HCT116 (cell line): ENCODE measurements at places on chromosomes 16 and 17. TPM values are rescaled to one million over a fixed set of nuclear protein-coding genes. Genes with fewer than 3 reads are reported as not detected.

Gene SLC16A6
- total RNA-seq, result 4.8 TPM

Gene SCNN1G
- total RNA-seq, result not detected

Gene CLEC18C
- 0.59 TPM for total RNA-seq

Gene NGFR
- 6.1 TPM for total RNA-seq

Gene PDILT
- total RNA-seq, result not detected

Gene SERPINF2
- total RNA-seq, result 2.5 TPM

Gene CRYM
- total RNA-seq, result 4.9 TPM

DNA sequence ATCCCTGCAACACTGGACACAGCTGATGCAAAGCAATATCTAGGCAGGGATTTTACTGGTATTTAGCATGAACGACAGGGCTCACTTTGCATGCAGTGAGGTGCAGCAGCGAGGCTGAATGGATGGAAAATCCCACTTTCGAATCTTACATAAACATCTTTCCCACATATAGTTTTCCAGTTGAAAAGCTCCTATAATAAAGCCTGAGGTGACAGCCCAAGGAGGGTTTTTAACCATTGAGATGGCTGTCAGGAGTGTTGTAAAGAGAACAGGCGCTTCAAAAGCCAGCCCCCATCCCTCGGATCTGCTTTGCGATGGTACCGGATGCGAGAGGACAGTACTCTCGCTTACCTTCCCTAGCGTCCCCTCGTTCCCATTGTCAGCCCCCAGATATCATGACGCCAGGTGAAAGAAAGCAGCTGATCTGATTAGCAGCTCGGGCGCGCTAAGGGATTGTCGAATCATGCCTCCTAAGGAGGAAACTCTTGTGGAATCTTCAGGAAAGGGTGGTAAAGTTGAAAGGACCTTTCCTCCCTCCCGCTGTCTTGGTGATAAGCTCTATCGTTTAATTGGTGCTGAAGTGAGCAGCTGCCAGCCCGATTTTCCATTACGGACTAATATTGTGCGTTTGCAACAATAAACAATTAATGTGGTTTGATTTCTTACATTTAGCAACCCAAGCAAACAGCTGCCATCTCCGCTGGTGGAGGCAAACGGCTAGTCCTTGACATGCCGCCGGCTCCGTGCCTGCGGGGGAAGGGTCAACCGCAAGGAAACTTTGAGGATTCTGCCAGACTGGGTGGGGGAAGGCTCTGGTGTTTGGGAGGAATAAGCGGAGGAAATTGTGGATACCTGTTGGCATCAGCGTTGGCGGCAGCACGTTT, 1.8 kb downstream of the CDH8 start:
- H3K27me3 ChIP-seq, result no peaks in the 10 kb centered on the region
- H3K27ac ChIP-seq, result no peak overlapping the region
- no peaks in the 10 kb centered on the region for H3K36me3 ChIP-seq
- H3K4me3 ChIP-seq, result no peak overlapping the region
- no peaks in the 10 kb centered on the region for H3K4me1 ChIP-seq

- H3K36me3 ChIP-seq, result no peaks in the 10 kb centered on the region
- H3K27ac ChIP-seq, result no peak overlapping the region
- H3K4me3 ChIP-seq, result no peak overlapping the region
- H3K4me1 ChIP-seq, result peaks cover 15% of the 10 kb centered on the region
- no peak for DNase-seq
These were observed 11.5 kb downstream of the CEP295NL start for GRCh38 chr17:78891406-78892061.

DNA sequence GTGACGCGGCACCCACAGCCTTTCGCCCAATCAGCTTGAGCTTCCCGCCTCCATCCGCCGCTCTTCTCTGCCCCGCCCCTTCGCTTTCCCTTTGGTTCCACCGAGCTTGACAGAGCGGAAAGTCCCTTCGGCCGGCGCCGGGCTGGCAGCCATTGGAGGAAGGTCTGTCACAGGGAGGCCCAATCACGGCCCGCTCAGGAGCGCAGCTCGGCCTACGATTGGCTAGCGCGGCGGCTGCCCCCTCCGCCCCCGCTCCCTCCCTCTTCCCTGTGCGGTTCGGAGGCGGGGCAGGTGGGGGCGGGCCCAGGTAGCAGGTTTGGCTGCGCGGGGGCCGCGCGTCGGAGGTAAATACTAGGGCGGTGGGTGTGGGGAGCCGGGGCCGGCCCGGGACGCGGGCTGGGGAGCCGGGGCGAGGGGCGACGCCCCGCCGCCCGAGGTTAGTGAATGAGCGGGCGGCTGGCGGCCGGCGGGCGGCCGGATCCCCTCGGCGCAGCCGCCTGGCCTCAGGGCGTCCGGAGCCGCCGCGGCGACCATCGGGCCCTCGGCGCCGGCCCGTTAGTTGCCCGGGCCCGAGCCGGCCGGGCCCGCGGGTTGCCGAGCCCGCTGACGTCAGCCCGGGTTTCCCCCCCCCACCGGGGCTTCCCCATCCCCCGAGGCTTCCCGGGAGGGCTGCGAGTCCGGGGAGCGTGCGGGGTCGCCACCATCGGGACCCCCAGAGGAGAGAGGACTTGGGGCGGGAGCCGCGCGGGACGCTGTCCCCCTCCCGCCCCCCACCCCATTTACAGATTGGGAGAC, at the start of gene CYLD:
Gene CYLD, plus strand, starts transcription at position 306 of the 795 bp plus-strand sequence. CDS start 7,613 bp downstream, outside the sequence.
- H3K27ac ChIP-seq, result no peak within 1 kb of the TSS; the same call in 1 of the 2 replicates
- no peaks in the 10 kb centered on the region for H3K36me3 ChIP-seq
- peak within 1 kb of the TSS; percentile 69 for H3K4me3 ChIP-seq
- peaks cover 15% of the 10 kb centered on the region; the same call in 1 of the 2 replicates for H3K4me1 ChIP-seq
- H3K27me3 ChIP-seq, result no peaks in the 10 kb centered on the region

GRCh38 chr17:15900871-15901270, 44.1 kb upstream of the ADORA2B start:
- H3K4me1 ChIP-seq, result peaks cover 3% of the 10 kb centered on the region; the same call in 1 of the 2 replicates
- no peaks in the 10 kb centered on the region for H3K36me3 ChIP-seq
- DNase-seq, result no peak
- no peak overlapping the region for H3K4me3 ChIP-seq
- no peaks in the 10 kb centered on the region for H3K27me3 ChIP-seq
- no peak overlapping the region for H3K27ac ChIP-seq

DNA sequence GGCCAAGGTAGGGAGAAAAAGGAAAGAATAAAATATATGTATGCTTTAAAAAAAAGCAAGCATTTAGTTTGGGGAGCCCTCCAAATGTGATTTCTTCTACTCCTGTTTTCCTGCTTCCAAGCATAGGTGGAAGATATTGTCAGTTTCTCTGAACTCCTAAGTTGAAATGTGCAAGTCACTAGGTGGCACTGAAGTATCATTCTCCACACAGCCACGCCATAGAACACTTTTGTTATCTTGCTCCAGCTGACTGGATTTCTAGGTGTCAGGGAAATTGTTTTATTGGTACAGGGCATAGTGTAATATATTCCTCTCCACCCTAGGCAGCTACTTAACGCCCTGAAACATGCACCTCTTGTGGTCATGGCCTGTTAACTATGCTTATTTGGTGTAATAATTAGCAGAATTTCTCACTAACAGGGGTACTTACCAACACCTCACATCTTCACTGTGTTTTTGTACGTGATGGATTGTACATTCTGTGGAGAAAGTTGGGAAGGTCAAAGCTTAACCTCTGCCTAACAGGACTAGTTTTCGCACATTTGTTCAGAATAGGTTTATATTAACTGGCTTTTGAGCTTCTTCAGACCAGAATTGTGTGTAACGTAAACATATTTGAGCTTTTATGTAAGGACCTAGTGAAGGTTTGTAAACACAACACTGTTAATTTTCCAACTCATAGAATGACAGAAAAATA, 69.3 kb downstream of the FTO start:
- no peaks in the 10 kb centered on the region for H3K36me3 ChIP-seq
- H3K27me3 ChIP-seq, result no peaks in the 10 kb centered on the region
- H3K4me1 ChIP-seq, result peaks cover 40% of the 10 kb centered on the region
- no peak overlapping the region for H3K27ac ChIP-seq
- H3K4me3 ChIP-seq, result no peak overlapping the region
- no peak for DNase-seq
